ENCODE measurements at places on chromosomes 3 and 15. TPM values are rescaled to one million over a fixed set of nuclear protein-coding genes. Genes with fewer than 3 reads are reported as not detected.

The GCSAM gene
- total RNA-seq, result 5.3 TPM

The SPG21 gene
- 39.1 TPM for total RNA-seq

The SUCNR1 gene
- not detected for total RNA-seq

The IQCF5 gene
- not detected for total RNA-seq

The CCDC33 gene
- not detected for total RNA-seq

DNA sequence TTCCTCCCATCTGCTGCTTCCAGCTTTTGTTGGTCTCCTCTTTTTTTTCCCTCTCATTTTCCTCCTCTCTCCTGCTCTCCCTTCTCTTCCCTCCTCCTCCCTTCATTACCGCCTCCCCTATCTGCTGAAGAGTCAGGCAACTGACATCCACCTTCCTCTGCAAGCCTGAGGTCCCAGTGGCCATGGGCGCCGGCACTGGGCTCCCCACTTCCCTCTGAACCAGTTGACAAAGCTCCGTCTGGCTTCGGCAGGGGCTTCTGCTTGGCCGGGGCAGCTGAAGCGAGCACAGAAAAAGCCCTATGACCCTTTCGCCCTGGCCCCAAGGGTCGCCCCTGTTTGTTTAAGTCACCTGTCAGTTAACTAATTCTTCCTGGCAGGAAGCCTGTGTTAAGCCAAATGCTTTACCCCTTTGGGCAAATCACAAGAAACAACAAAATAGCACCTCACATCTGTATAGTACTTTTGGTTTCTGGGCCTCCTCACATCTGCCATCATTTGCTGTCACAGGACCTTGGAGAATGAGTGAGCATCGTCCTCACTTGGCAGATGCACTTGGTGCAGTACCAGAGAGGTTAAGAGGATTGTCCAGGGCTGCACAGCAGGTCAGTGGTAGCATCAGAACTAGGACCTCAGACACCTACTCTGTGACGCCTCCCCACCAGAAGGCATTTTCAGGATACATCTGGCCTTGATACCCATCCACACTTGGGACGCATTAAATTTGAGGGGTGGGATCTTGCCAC, 27.7 kb downstream of the ITGA11 start:
- DNase-seq, result peak; percentile 25

DNA sequence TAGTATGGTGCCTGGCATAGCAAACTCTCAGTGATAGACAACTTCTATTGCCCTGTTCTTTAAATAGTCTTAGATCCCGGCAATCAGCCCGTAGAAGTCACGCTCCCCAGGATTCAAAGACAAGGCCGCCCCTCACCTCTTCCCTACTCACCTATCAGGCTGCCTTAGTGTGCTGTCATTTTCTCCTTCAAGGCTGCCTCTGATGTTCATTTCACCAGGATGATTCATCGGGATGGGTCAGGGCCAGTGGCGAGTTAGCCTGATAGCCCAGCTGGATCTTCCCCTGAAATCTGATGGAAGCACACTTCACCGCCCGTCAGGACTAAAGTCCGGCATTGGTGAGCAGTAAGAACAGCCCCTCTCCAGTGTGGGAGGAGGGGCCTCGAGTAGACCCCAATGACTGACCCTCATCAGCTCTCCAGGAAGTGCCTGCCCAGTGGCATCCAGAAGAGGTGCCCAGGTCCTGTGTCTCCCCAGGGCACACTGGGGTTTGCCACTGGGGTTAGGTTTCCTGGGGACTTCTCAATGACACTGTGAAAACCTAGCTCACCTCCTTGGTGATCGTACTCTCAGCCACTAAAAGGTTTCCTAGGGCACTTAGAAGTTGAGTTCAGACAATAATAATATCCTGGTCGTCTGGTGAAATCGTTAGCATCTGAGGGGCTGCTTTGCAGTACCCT, 37.5 kb downstream of the TPM1 start:
- no peak for DNase-seq

DNA sequence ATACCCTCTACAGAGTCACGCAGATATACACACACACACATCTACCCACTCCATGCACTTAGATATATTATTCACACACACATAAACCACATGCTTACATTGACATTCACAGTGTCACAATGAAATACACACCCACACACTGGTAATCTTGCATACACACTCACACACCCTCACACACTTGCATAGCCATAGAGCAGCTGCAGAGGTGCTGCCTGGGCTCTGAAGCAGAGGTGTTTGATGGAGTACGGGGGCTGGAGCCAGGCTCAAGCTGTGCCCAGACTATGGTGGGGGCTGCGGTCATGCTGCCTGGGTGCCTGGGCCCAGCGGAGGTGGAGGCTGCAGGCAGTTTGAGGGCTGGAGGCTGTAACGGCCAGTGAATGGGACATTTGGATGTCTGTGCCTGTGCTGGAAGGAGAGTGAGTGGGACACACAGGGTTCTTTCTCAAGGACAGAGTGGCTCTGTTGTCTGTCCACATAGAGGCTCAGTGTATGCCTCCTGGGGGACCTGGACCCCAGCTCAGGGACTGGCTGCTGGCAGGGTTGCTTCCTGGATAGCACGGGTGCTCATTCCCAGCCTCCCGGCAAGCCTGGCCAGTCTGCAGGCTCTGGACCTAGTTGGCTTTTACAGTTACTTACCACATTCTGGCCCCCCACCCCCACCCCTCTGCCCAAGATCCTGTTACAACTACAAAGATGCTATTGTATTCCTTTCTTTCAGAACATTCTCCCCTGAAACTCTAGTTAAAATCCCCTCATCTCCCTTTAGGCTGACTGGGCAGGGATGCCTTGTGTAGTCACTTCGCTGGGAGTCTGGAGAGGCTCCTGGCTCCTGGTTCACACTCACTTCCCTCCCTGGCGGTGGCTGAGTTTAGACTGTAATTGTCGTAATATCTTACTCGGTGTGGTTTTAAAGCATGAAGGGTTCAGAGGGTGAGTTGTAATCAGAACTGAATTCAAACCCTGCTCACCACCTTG, 12.5 kb downstream of the GASK1A start:
- DNase-seq, result no peak

GRCh38 chr3:140341817-140342403, 336.0 kb upstream of the TRIM42 start:
- no peak for DNase-seq

GRCh38 chr3:45066109-45066801, 40.2 kb downstream of the CLEC3B start:
- DNase-seq, result no peak

DNA sequence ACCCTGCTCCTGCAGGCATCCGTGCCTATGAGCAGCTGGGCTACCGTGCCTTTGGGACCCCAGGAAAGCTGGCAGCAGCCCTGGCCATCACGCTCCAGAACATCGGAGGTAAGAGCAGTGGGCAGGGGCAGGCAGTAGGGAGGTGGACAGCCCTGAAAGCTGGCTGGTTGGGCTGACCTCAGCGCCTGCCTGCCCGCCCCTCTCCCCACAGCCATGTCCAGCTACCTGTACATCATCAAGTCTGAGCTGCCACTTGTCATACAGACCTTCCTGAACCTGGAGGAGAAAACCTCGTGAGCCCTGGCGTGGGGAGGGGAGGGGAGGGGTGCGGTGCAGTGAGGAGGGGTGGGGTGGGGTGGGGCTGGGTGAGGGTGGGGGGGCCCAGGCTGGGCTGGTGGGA, 10.5 kb downstream of the SLC38A3 start:
- no peak for DNase-seq

DNA sequence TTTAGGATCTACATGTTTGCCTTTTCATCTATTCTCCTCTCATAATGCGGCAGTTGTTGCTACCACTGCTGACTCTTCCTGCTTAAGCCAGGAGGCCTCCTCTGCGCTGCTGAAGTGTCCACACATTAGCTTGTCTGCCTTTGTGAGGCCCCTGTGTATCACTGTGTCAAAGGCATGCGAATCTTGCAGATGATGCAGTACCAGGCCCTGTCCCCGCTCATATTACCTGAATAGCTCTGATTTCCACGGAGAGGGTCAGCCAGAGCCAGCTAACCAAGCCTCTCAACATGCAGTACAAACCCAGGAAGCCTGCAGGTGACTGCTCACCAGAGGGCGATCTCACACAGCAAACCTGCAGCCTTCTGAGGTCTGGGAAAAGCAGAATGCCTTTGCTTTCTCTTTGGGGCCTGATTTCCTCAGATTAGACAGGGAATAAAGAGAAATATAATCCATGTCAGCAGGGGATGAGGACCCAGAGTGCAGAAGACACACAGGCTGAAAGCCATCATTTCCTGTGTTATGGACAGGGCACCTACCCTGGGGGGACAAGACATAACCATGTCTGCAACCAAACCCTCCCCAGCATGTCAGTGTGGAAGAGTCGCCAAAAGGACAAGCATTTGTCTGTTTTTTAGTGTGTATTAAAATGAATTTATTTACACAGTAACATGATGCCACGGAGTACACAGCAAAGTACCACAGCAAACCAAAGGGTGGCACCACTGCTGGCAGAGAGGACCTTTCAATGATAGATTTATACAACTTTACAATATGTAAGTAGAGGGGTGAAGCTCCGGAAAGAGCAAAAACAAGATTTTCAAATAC, 36.8 kb upstream of the TSPAN3 start:
- DNase-seq, result no peak

- DNase-seq, result no peak
Measured at GRCh38 chr15:40102897-40103858, 5.5 kb downstream of the BMF start.

DNA sequence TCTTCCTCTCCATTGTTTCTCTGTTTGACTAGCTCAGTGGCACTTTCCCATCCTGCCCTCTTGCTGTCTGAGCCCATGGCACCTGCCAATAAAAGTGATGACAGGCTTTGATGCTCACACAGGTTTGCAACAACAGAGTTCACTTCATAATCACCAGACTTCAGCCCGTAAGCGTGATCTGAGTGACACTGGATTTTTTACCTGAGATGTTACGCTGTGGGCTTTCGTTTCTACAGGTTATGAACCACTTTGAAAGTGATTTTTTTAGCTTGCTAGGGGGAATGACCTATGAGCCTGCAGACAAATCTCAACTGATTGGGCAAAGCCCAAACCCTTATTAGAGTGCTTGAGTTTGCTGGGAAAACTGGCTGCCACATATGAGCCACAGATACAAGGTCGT, 173.9 kb upstream of the ICE2 start:
- DNase-seq, result no peak

DNA sequence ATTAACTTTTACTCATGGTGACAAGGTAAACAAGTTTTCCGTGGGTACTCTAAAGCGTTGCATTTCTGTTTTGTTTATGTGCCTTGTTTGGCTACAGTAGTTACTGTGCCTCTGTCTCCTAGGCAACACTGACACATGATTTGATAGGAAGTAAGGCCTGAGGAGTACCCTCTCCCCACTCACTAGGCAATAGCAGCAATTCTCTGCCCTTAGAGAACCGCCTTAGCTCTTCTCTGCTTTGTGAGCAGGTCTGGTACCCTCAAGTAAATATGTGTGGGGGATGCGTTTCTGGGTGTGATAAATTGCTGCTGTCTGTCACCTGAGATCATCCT, at the start of gene IL5RA:
IL5RA (minus strand) TSS at position 76 of the 332 bp plus-strand sequence. CDS start 5,390 bp downstream, outside the sequence.
- no peak for DNase-seq

GRCh38 chr3:9121366-9122001, 128.0 kb downstream of the SRGAP3 start:
- DNase-seq, result no peak
